ENCODE measurements at places on chromosomes 5 and 9. TPM values are rescaled to one million over a fixed set of nuclear protein-coding genes. Genes with fewer than 3 reads are reported as not detected.
A peak's percentile ranks its signal among the peaks of the same experiment; 100 is the strongest.

DNA sequence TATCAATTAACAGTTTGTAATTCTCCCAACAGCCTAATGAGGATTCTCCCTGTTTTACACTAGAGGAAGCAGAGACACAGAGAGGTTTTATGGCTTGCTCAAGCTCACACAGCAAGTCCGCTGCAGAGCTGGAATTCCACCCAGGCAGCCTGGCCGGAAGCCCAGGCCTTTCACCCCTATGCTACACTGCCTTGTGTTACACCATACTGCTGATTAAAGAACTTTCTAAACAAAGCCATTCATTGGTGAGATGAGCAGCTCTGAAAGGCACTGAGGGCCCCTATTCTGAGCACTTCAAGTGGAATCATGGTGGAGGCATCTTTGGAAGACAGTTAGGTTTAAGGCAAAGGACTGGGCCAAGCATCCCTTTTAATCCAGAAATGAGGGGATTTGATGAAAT lies 14.7 kb upstream of the LARP1 start:
- DNase-seq, result no peak

DNA sequence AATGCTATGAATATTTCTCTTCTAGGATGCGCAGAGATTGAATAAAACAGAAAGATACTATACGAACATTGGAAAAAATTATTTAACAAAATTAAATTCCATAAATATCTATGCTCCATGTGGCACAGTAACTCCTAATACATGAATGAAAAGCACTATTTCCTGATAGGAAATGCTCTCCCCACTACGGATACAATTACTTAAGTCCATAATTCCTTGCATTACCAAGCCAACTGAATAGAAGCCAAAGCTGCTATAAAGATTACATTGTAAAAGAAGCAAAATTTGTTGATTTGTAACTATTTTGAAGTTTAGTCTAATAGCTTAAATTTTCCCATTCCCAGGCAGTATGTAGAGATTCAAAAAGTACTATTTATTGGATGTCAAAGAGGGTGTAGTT lies 61.8 kb upstream of the SNX2 start:
- DNase-seq, result no peak

The FOXD4L6 gene
- not detected for polyA plus RNA-seq

DNA sequence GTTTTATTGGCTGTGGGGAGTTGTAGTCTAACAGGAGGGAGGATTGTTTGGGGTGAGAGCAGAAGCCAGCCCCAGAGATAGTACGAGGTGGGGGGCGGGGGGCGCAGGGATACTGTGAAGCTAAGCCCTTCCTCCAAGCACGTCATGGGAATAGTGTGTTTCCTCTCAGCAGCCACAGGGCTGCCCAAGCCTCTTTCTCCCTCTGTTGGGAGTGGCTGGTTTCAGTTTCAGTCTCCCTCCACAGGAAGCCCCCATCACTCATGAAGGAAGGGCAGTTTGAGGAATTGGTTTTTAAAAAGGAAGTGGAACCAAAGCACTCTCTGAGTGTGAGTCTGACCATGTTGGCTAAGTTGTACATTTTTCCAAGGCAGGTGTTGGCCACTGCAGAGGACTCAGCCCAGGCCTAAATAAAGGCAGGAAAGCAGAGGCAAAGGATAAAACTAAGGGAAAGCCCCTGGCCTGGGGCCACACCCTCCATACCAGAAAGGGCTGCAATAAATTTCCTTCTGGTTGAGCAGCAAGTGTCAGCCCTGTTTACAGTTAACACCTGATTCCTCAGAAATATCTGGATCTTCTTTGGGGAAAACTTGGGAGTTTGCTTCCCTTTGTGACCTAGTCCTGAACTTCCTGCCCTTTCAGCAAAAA lies 3.2 kb downstream of the RAB24 start:
- DNase-seq, result no peak

DNA sequence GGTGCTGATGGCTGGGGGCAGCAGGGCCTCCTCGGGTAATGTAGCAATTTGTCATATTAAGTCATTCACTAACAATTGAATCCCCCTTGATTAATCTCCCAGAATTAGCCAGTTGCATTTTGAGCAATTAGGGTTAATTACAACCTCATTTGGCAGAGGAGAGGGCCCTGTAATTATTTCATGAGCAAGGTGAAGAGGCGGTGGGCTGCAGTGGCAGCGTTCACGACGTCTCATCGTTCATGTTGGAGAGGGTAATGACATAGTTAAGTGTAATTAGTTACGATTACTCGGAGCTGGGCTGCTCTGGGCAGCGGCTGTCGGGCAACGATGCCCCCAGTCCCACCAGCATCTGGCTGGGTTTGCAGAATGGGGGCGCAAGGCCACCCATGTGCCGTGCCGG lies 46.0 kb downstream of the NEK6 start:
- DNase-seq, result no peak

GRCh38 chr9:134725605-134725940 lies 84.0 kb downstream of the COL5A1 start:
- DNase-seq, result no peak

GRCh38 chr5:102153003-102153759 lies 142.9 kb downstream of the SLCO4C1 start:
- peak; percentile 15 for DNase-seq

DNA sequence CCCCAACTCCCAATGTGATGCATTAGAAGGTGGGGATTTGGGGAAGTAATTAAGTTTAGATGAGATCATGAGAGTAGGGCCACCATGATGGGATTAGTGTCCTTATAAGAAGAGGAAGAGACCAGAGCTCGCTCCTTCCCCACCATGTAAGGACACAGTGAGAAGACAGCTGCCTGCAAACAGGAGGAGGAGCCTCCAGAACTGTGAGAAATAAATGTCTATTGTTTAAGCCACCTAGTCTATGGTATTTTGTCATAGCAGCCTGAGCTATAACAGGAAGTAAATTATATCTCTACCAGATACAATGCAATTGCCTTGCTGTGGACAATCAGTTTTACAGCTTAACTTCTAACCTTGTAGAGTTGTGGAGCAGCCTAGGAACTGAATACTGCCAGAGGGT lies 58.0 kb downstream of the ANKRD33B start:
- DNase-seq, result no peak

The PCDHGC4 gene
- polyA plus RNA-seq, result 3.9 TPM

DNA sequence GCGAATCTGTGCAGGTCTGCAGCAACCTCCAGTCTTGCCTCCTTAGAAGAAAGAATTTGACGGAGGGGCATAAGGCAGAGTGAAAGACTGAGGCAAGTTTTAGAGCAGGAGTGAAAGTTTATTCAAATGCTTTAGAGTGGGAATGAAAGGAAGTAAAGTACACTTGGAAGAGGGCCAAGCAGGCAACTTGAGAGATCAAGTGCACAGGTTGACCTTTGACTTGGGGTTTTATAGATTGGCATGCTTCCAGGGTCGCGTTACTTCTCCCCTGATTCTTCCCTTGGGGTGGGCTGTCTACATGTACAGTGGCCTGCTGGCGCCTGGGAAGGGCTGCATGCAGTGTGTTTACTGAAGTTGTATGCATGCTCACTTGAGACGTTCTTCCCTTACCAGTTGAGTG lies 127.2 kb upstream of the FER start:
- no peak for DNase-seq

DNA sequence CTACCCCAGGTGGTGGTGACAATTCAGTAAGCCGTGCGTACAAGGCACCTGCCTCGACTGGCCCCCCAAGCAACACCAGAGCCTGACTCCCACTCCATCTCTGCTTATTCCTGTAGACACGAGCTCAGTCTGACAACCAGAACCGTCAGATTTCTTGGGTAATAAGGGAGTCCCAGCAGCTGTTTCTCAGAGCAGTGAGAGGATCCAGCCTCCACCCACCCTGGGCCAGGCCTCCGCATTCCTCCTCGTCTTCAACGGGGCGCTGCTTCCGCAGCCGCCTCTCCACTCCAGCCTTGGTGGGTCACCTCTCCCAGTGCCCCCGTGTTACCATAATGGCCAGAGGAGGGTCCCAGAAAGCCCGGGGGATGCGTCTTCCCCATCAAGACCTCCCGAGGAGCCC lies 27.7 kb upstream of the GFPT2 start:
- DNase-seq, result no peak

DNA sequence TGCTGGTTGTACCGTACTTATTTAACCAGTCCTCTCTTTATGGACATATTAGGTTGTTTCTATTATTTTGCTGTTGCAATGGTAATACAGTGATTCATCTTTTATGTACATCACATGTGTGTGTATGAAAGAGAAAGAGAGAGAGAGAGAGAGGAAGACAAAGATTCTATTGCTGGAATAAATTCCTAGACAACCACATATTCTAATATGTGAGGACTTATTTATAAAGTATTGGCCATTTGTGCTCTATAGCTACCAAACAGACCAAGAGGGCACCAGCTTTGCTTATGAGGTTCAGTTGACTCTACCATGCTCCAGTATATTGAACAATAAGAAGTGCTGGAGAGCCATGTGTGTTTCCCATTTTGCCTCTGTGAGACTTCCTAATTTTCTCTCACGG lies 513.5 kb downstream of the DMAC1 start:
- no peak for DNase-seq

All from renal cortex interstitium (tissue), 15 donors.